ENCODE measurements at places on chromosomes 1 and 21. TPM values are rescaled to one million over a fixed set of nuclear protein-coding genes. Genes with fewer than 3 reads are reported as not detected.
A peak's percentile ranks its signal among the peaks of the same experiment; 100 is the strongest.

- H3K27me3 ChIP-seq, result no peaks in the 10 kb centered on the region
- H3K4me3 ChIP-seq, result no peak overlapping the region
- H3K4me1 ChIP-seq, result peaks cover 6% of the 10 kb centered on the region
Observed at GRCh38 chr1:168504064-168504837, 39.5 kb downstream of the XCL2 start.

- H3K4me1 ChIP-seq, result peaks cover 12% of the 10 kb centered on the region
- peak; percentile 94 for DNase-seq
- no peak overlapping the region for H3K4me3 ChIP-seq
- peak overlapping the region; percentile 62 for H3K27ac ChIP-seq
- peaks cover 4% of the 10 kb centered on the region for H3K27me3 ChIP-seq
- H3K36me3 ChIP-seq, result no peaks in the 10 kb centered on the region
Observed at GRCh38 chr1:205925736-205926135, 17.5 kb downstream of the SLC26A9 start.

The HES2 gene
- total RNA-seq, result 3.0 TPM

DNA sequence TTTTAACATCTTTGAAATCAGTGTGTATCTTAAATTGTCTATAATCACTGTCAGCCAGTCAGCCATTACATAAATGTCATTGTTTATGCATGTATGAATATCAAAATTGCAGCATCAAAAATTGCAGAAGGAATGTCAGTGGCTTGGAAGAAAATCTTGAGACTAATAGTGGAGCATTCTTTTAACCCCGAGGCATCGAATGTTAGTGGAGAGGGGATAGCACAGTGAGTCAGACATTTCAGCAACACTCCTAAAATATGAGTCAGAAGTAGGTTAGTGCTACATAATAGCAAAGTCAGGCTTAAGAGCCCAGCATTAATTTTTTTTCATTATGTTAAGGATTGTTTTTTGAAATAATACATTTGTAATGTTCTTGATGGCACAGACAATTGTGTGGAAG is 45.5 kb downstream of the SNRPE start:
- no peaks in the 10 kb centered on the region for H3K27me3 ChIP-seq
- no peaks in the 10 kb centered on the region for H3K36me3 ChIP-seq
- H3K27ac ChIP-seq, result peak overlapping the region; percentile 68
- peaks cover 13% of the 10 kb centered on the region for H3K4me1 ChIP-seq

The CLCA4 gene
- not detected for total RNA-seq

DNA sequence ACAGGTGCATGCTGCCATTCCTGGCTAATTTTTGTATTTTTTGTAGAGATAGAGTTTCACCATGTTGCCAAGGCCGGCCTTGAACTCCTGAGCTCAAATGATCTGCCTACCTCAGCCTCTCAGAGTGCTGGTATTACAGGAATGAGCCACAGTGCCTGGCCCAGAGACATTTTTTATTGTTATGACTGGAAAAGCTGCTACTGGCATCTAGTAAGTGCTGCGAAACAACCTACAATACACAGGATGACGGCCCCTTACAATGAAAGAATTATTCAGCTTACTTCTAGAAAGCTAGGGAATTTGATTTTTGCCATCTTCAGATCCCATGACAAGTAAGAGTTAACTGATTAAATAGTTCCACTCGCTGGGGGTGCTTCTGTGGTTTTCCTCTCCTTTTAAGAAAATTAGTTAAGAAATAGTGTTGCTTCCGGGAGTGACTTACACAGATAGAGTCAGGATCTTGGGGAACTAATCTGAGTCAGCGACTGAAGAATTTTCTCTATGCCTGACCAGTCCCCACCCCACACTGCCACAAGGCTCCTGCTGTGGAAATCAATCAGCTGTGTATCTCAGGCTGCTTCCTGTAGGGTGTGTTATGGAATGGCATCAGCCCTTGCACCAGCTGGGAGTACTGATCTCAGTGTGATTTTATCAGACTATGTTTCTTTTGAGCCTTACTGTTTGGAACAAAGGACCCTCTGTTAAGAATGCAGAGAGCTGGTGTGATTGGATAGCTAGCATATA is 93.0 kb upstream of the BMP8A start:
- H3K27me3 ChIP-seq, result no peaks in the 10 kb centered on the region
- H3K4me1 ChIP-seq, result peaks cover 57% of the 10 kb centered on the region
- H3K36me3 ChIP-seq, result no peaks in the 10 kb centered on the region
- peak overlapping the region; percentile 84 for H3K27ac ChIP-seq

- H3K4me1 ChIP-seq, result no peaks in the 10 kb centered on the region
- no peaks in the 10 kb centered on the region for H3K27me3 ChIP-seq
- H3K4me3 ChIP-seq, result no peak overlapping the region
Observed at GRCh38 chr1:200720199-200720598, 18.5 kb upstream of the CAMSAP2 start.

The GPR52 gene
- 0.55 TPM for total RNA-seq

DNA sequence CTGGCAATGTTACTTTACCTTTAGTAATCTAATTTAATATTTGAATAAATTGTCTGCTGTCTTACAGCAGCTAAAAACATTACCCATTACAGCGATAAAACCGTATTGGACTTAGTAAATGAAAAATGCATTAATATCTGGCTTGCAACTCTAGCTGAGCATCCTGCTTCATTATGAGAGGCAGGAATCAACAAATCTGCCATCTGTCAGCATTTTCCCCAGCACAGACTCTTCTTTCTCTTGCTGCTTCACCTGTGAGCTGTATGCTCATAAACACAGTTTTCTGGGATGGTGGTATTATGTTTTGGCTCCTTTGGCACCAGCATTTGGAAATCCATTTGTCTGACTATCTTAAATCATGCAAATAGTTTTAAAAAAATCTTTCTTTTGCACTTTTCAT is 487.1 kb downstream of the KCNT2 start:
- H3K4me1 ChIP-seq, result no peaks in the 10 kb centered on the region
- H3K27ac ChIP-seq, result no peak overlapping the region
- H3K27me3 ChIP-seq, result no peaks in the 10 kb centered on the region
- H3K36me3 ChIP-seq, result no peaks in the 10 kb centered on the region
- DNase-seq, result no peak

DNA sequence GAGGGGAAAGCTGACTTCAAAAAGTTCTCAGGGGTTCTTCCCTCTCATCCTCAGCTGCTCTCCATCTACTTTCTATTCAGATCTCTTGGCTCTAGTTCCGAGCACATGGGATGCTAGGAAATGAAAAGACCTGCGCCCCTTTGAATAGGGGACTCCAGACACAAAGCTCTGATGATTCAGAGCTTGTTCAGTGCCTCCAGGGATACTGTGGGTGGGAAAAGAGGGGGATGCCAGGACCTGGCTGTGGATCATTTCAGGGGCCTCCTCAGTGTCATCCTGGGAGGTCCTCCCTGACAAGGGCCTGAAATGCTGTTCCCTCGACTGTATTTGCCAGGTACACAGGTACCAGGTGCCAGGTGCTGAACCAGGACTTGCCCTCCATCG is 943 bp upstream of the KIAA0040 start:
- H3K4me3 ChIP-seq, result no peak overlapping the region
- H3K27me3 ChIP-seq, result peaks cover 6% of the 10 kb centered on the region
- DNase-seq, result no peak
- H3K36me3 ChIP-seq, result no peaks in the 10 kb centered on the region

GRCh38 chr1:47651311-47652089 is 213.7 kb downstream of the FOXD2 start:
- no peak for DNase-seq
- no peak overlapping the region for H3K27ac ChIP-seq
- no peak overlapping the region for H3K4me3 ChIP-seq
- H3K36me3 ChIP-seq, result no peaks in the 10 kb centered on the region
- H3K27me3 ChIP-seq, result peaks cover 4% of the 10 kb centered on the region

DNA sequence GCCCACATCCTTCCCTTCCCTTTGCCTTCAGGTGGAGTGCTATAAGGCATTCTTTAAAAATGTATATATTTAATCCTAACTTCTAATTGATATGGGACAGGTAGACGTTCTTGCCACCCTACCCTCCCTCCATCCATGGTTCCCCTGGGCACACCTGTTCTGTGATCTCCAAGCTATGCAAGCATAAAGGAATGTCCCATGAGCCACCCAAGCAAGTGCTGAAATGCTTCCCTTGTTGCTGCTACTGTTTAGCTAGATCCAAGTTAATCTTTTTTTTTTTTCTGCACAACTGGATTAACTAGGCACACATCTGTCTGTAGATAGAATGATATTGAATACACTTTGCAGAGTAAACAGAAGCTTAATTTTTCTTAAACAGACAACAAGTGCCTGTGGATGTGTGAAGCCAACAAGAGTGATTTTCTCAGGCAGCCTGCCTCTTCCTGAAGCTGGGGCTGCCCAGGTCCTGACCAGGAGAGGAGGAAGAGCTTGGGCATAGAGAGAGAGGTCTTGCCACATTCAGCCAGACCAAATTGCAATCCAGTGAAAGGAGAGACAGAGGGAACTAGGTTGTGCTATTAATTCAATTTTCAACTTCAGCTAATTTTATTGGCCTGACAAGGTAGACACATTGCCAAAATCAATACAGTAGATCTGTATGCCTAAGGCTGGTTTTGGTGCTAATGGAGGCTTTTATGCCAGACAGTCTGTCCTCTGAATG is 28.2 kb upstream of the ATP1B1 start:
- no peaks in the 10 kb centered on the region for H3K4me1 ChIP-seq
- H3K27me3 ChIP-seq, result no peaks in the 10 kb centered on the region
- no peak overlapping the region for H3K4me3 ChIP-seq
- no peaks in the 10 kb centered on the region for H3K36me3 ChIP-seq

DNA sequence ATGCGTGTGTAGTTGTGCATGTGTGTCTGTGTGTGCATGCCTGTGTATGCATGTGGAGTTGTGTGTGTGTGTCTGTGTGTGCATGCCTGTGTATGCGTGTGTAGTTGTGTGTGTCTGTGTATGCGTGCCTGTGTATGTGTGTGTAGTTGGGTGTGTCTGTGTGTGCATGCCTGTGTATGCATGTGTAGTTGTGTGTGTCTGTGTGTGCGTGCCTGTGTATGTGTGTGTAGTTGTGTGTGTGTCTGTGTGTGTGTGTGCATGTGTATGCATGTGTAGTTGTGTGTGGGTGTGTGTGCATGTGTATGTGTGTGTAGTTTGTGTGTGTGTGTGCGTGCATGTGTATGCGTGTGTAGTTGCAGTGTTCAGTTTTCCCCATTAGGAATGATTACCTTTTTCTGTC is 162.0 kb downstream of the URB2 start:
- no peak for DNase-seq
- no peak overlapping the region for H3K4me3 ChIP-seq
- H3K27me3 ChIP-seq, result peaks cover 3% of the 10 kb centered on the region
- H3K27ac ChIP-seq, result no peak overlapping the region

GRCh38 chr1:208264469-208265121 is 20.4 kb upstream of the PLXNA2 start:
- no peaks in the 10 kb centered on the region for H3K4me1 ChIP-seq
- no peaks in the 10 kb centered on the region for H3K36me3 ChIP-seq
- no peak overlapping the region for H3K27ac ChIP-seq
- no peak overlapping the region for H3K4me3 ChIP-seq
- peaks cover 32% of the 10 kb centered on the region for H3K27me3 ChIP-seq

DNA sequence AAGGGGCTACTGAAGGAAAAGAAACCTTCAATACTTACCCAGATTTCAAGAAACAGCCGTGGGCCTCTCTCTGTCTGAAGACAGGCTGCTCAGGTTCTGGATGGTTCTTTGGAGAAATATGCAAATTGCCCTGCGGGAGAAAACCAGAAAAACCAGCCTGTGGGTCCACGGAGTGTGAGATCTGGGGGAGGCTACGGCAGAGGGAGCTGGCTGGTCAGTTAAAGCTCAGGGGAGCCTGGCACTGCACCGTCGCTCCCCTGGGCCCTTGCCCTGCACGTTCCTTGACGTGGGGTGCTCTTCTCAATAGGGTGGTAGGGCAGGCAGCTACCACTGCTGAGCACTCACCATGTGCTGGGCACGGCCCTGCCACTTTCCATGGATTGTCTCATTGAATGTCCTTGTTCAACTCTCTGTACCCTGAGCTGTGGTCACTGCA is 12.7 kb downstream of the TMCO4 start:
- no peaks in the 10 kb centered on the region for H3K36me3 ChIP-seq
- no peak overlapping the region for H3K4me3 ChIP-seq
- H3K4me1 ChIP-seq, result peaks cover 7% of the 10 kb centered on the region
- H3K27me3 ChIP-seq, result no peaks in the 10 kb centered on the region

DNA sequence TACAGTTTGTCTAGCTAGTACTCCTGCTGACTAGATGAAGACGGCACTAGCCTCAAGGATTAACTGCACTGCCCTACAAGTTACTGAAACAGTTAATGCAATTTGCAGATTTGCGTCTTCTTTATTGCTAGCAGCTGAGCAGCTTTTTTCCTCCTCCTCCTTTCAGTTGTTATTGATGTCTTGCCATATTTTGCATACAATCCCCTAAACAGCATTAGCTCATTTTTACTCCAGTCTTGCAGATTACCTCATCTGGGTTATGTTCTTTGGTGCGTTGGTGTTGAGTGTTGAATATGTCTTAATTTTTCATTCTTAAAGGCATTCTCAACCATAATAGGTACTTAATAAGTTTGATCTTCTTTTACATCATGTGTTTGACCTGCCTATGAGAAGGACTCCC is 363.4 kb upstream of the LYPLAL1 start:
- DNase-seq, result no peak
- no peaks in the 10 kb centered on the region for H3K36me3 ChIP-seq
- H3K27ac ChIP-seq, result no peak overlapping the region
- peaks cover 7% of the 10 kb centered on the region for H3K4me1 ChIP-seq

The ZNF648 gene
- not detected for total RNA-seq

DNA sequence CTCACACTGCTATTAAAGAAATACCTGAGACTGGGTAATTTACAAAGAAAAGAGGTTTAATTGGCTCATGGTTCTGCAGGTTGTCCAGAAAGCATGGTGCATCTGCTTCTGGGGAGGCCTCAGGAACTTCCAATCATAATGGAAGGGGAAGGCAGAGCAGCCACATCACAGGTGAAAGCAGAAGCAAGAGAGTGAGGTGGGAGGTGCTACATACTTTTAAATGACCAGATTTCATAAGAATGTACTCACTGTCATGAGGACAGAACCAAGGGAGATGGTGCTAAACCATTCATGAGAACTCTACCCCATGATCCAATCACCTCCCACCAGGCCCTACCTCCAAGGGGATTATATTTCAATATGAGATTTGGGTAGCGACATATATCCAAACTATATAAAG is 55.7 kb downstream of the MRPL39 start:
- H3K4me3 ChIP-seq, result no peak overlapping the region
- no peak for DNase-seq
- no peak overlapping the region for H3K27ac ChIP-seq
- H3K27me3 ChIP-seq, result no peaks in the 10 kb centered on the region
- H3K4me1 ChIP-seq, result no peaks in the 10 kb centered on the region

- H3K4me3 ChIP-seq, result no peak overlapping the region
- DNase-seq, result no peak
- H3K27me3 ChIP-seq, result peaks cover 19% of the 10 kb centered on the region
- no peaks in the 10 kb centered on the region for H3K4me1 ChIP-seq
- no peak overlapping the region for H3K27ac ChIP-seq
- no peaks in the 10 kb centered on the region for H3K36me3 ChIP-seq
Observed at GRCh38 chr1:157199421-157199755, 61.2 kb upstream of the ETV3 start.

All from astrocyte (in vitro differentiated cells and primary cell).